ENCODE measurements at places on chromosomes 7 and 10. TPM values are rescaled to one million over a fixed set of nuclear protein-coding genes. Genes with fewer than 3 reads are reported as not detected.

EBLN1 gene
- total RNA-seq = not detected

- no peak for DNase-seq
These were observed 24.7 kb downstream of the DAGLB start for GRCh38 chr7:6422926-6423632.

- no peak for DNase-seq
These were observed 7.8 kb downstream of the DNAJC2 start for GRCh38 chr7:103336761-103337160.

- DNase-seq = no peak
These were observed 293.3 kb upstream of the SP4 start for GRCh38 chr7:21134631-21135030.

- no peak for DNase-seq
These were observed 70.5 kb downstream of the SEMA3A start for GRCh38 chr7:84123965-84124547.

- no peak for DNase-seq
These were observed 102.7 kb upstream of the PCDH15 start for GRCh38 chr10:54903745-54904144.

DNA sequence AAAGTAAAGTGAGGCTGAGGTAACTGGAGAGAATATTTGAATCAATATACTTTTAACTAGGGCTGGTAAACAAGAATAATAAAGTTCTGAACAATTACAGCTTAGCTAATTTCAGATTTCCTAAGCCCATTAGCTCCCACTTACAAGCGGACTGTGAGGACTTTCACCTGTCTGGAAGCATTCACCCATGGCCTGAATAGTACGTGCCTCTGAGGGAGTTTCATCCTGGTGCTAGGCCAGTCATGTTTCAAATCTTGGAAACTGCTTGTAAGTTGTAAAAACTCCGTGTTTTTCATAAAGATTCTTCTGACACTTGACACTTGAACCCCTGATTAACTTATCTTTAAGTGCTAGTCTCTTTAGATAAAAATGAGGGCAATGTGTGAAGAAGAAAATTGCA is 975.2 kb upstream of the GHITM start:
- DNase-seq = no peak

DNA sequence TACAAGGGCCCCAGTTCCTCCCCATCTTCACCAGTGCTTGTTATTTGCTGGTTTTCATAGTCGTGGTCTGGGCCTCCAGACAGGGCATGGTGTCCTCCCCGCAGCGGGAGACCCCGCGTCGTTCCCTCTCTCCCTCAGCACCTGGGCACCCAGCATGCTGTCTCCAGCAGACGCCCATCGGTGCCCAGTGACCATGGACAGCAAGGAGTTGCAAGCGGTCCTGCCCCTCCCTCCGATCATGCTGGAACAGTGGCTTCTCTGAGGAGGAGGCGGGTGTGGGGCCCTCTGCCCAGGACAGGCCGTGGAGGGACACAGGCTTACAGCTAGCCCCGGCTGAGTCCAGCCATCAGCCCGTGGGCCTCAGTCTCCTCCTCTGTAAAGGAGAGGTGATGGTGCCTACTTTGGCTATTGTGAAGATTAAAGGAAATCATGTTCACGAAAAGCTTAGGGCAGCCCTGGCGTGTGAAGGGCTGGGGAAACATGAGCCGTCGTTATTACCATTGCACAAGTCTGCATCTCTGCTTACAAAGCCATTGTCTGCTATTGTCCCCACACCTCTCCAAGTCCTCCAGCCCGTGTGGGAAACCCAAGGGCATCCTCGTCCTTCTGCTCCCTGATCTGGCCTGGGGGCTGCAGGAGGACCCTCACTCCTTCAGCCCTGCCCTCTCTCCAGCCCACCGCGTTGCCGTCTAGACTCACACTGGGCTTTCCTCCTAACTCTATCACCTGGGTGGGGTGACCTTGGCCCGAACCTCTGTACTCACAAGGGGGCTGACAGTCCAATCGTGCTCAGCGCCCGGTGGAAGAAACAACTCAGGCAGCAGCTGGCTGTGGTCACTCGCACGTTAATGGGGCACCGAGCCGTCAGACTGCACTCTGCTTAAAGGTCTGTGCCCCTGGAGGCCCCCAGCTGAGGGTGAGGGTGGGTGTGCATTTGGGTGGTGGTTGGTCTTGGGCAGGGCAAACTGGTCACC is 29.9 kb downstream of the EN2 start:
- DNase-seq = no peak
